ENCODE measurements at places on chromosomes 2 and 18.

DNA sequence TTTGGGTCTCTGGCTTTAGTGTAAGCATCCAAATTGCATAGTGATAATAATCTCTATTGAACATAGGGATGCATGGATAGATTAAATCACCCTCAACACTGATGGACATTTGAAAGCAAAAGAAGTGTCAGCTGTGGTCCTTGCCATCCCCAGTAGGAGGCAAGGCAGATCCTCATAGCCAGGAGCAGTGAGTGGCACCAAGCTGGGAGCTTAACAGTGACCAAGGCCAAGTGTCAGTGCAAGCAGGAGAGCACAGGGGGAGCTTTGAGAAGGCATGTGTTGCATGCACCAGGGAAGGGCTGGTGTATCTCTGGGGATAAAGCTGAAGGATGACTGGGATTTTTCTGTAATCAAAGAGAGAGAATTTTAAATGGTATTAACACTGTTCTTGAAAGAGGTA lies 14.7 kb downstream of the SLC14A1 start:
- DNase-seq, result peak; percentile 40

- DNase-seq, result no peak
These were observed 251.5 kb upstream of the SALL3 start for GRCh38 chr18:78727877-78728783.

DNA sequence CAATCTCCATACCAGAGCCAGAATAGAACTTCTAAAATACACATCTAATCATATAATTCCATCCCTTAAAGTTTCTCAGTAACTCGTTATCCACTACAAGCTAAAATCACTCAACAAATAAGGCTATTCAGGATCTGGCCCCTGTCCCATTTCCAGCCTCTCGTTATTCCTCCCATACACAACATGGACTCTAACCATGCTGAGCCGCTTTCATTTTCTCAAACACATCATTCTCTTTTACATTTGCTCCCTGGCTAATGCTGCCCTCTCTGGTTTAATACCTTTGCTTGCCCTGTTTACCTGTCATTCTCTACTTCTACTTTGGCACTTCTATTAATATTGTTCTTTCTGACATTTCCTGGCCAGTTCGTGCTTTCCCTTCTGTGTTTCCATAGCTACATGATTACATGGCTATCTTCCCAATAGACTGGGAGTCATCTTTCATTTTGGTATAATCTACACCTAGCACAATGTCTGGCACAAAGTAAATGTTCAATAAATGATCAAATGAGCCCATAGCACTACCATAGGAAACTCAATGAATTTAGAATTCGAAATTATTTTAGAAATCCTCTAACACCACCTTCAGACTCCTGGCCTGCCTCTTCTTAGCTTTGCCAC lies 163.6 kb upstream of the VRK2 start:
- no peak for DNase-seq

GRCh38 chr2:64274399-64275173 lies 130.4 kb upstream of the PELI1 start:
- DNase-seq, result peak; percentile 48

- DNase-seq, result no peak
These were observed 3.4 kb downstream of the FBLN7 start for GRCh38 chr2:112141626-112142007.

GRCh38 chr18:22387787-22388186 lies 29.9 kb downstream of the CTAGE1 start:
- no peak for DNase-seq

DNA sequence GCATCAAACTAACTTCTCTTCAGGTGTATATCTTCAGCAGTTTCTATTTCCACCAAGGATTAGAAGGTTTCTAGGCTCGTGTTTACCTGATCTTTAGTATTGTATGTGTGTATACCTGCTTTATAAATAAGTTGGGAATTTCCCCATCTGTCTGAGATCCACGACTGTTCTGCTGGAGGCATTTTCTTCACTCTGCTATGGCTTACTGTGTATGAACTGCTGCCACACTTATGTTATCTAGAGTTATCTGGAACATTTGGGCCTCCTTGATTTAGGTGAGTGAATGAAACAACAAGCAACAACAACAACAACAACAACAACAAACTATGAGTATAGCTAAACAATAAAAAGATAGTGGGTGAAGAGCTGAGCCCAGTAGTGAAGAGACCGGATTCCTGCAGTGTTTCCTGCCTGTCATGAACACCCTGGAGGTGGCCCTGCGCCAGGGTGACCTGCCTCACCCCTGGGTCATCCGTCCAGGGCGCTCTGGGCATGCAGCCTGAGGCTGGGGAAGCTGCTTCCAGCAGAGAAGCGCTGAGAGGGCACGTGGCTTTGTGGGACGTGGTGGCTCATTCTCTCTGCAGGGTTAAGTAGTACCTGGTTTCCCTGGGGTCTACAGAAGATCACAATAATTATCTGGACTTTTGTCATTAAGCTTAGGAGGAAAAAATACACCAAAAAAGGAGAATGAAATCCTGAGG lies 56.1 kb upstream of the GATA6 start:
- DNase-seq, result no peak

DNA sequence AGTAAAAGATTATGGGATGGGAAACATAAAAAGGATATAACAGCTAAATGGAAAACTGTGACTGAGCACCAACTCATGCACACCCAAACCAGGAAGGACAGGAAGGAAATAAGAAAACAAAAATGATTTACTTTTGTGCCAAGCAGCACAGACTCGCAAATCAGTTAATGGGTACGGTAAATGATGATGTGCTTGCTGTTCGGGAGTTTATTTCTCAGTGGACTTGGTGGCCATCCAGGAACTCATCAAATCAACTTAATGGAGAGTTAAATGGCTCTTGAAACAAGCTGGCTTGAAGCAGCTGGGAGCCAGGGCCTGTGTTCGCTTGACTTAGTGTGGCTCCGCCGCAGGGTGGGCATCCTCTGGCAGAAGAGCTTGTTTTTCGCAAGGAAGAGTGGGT lies 36.2 kb downstream of the MTCL1 start:
- no peak for DNase-seq

- no peak for DNase-seq
These were observed 42.9 kb downstream of the TMEFF2 start for GRCh38 chr2:192151853-192152252.

DNA sequence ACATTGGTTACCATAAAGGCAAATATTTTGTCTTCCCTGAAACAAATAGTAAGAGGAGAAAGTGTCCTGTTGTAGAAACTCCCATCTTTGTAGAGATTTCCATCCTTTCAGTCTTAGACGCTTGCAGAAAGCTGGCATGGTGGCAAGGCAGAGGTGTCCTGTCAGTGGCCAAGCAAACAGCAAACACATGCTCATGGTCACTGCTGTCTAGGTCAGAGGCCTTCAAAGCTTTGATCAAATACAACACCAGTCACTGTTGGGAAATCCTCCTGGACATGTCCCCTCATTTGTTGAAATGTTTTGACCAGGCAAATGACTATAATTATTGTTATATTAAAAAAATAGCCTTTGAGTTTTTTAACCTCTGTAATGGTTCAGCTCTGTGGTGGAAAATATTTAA lies 55.1 kb downstream of the LTBP1 start:
- no peak for DNase-seq

GRCh38 chr2:146844226-146844990 lies 1000.4 kb upstream of the ACVR2A start:
- no peak for DNase-seq

DNA sequence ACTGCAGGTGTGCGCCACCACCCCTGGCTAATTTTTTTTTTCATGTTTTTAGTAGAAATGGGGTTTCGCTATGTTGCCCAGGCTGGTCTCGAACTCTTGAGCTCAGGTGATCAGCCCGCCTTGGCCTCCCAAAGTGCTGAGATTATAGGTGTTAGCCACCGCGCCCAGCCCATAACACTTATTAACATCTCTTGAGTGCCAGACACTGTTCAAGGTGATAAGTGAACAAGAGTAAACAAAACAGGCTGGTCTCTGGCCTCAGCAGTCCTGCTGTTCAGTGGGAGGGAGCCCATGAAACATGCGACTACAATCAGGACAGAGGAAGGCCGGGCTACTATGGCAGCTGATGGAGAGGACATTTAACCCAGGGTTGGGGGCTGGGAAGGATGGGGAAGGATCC lies 42.3 kb downstream of the KCTD1 start:
- DNase-seq, result no peak

- DNase-seq, result peak; percentile 79
These were observed 9.4 kb upstream of the CD302 start for GRCh38 chr2:159807183-159808031.

GRCh38 chr2:60285626-60286316 lies 267.7 kb downstream of the BCL11A start:
- DNase-seq, result peak; percentile 47

DNA sequence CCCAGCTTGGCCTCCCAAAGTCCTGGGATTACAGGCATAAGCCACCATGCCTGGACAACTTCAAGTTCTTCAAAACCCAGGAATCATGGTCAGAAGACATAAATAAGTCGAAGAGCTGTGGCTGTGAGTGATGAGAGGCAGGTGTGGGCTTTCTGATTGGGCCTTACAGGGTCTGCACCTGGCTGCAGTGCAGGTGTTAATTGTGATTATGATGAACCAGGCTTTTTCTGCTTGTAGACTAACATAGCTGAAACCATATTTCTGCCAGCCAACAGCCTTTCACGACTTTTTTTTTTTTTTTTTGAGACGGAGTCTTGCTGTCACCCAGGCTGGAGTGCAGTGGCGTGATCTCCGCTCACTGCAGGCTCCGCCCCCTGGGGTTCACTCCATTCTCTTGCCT lies 14.9 kb upstream of the DTNB start:
- no peak for DNase-seq

DNA sequence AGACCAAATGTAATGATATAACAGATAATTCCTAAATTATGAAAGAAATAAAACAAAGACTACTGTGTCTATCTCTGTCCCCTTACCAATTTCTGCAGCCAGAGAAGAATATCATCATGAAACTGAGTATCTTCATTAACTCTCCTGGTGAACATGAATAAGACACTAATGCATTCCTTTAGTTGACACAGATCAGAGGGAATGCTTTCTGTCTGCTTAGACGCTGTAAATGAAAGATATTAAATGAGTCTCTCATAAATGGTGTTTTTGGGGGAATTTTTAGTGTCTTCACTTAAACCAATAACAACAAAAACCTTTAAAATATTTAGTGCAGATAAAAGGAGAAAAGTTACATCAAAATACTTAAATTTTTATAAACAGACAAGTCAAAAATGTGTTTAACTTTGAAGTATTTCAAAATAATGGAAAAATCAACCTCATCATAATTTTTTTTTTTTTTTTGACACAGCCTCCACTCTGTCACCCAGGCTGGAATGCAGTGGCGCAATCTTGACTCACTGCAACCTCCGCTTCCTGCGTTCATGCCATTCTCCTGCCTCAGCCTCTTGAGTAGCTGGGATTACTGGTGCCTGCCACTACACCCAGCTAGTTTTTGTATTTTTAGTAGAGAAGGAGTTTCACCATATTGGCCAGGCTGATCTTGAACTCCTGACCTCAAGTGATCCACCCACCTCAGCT lies 16.0 kb downstream of the EPG5 start:
- DNase-seq, result peak; percentile 84

DNA sequence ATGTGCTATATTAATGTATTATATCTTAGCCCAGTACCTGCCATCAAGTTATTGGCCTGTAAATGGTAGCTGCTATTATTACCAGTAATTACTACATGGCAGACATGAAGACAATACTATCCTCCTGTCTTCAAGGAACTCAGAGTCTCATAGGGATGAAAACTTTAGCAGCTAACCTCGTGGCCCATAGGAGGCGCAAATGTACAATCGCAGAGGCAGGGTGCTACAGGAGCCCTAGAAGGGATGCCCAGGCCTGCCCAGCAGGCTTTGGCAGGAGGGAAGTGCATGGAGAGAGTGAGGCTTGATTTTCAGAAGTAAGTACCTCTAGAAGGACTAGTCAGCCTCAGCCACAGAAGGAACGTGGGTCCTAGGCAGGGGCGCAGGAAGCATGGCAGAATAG lies 44.7 kb upstream of the KIDINS220 start:
- peak; percentile 55 for DNase-seq

DNA sequence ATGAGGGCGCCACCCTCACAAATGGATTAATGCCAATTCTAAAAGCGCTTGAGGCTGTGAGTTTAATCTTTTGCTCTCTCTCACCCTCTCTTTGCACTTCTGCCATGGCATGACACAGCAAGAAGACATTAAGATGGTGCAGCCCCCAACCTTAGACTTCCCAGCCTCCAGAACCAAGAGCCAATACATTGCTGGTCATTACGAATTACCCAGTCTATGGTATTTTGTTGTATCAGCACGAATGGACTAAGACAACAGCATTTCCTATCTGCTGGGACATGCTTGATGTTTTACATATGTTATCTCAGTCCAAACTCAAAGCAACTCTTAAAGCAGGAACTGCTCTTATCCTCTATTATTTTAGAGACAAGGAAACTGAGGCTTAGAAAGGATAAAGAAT lies 222.9 kb downstream of the STK39 start:
- no peak for DNase-seq

- DNase-seq, result no peak
These were observed 70.2 kb upstream of the ID2 start for GRCh38 chr2:8611700-8612099.

DNA sequence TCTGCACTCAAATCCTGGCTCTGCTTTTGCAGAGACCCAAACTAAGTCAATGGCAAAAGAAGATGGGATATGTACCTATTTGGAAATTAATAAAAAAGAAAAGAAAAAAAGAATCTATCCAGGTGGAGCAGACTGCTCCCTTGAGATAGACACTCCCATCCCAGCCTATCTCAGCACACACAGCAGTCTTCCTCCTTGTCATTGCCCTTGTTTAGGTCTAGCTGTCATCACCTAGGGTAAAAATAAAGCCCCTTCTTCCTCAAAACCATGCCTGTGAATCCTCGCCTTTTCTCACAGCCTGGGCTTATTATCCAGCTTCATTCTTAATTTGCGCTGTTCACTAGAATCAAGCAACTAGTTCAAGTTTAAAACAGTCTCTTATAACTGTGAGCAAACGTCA lies 30.7 kb upstream of the ACSL3 start:
- DNase-seq, result no peak

- no peak for DNase-seq
These were observed 186.2 kb downstream of the DYM start for GRCh38 chr18:49274188-49274714.

GRCh38 chr2:240510513-240511210 lies 47.1 kb downstream of the ANKMY1 start:
- no peak for DNase-seq

DNA sequence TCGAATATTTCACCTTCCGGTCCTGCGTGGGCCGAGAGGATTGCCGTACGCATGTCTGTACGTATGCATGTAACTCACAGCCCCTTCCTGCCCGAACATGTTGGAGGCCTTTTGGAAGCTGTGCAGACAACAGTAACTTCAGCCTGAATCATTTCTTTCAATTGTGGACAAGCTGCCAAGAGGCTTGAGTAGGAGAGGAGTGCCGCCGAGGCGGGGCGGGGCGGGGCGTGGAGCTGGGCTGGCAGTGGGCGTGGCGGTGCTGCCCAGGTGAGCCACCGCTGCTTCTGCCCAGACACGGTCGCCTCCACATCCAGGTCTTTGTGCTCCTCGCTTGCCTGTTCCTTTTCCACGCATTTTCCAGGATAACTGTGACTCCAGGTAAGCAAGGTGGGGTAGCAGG lies at the start of gene SERPINB5:
Gene SERPINB5, plus strand, starts transcription at position 291 of the 400 bp plus-strand sequence. CDS start 7,471 bp downstream, outside the sequence.
- no peak for DNase-seq

Data from suppressor macrophage treated with lipopolysaccharide for 1 hour (primary cell).